ENCODE measurements at places on chromosomes 7 and 10.

- DNase-seq = no peak
Observed at GRCh38 chr7:115707258-115708012, 323.1 kb downstream of the TFEC start.

GRCh38 chr7:28179120-28180030 lies 1.2 kb downstream of the JAZF1 start:
- DNase-seq = peak; percentile 25

GRCh38 chr7:151993977-151994676 lies 31.3 kb upstream of the GALNT11 start:
- peak; percentile 6 for DNase-seq

DNA sequence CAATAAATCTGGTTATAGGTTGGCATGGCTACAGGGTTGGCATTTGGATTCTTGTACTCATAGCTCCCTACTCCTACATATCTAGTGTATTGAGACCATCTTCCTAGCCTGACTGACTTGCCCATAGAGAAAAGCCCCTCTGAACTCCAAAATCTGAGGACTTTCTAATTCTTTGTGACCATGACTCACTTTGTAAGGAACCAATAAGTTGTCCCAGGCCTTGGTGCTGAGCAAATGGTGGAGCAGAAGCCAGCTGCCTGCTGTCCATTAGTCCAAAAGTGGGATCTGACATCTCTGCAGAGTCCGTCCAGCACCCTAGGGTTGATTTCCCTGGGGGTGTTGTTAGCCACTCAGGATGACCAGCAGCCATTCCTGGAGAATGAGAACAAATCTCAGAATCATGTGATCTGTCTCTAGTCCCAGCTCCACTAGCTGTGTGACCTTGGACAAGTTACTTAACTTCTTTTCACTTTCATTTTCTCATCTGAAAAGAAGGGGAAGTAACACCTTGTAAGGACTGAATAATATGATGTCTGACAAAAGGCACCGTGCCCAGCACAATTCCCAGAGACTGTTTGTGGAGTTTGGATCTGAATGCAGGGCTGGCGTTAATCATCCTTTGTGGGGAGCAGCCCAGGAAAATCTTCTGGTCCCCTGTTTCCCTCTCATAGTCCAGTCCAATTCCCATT lies 44.1 kb downstream of the MTURN start:
- DNase-seq = no peak

DNA sequence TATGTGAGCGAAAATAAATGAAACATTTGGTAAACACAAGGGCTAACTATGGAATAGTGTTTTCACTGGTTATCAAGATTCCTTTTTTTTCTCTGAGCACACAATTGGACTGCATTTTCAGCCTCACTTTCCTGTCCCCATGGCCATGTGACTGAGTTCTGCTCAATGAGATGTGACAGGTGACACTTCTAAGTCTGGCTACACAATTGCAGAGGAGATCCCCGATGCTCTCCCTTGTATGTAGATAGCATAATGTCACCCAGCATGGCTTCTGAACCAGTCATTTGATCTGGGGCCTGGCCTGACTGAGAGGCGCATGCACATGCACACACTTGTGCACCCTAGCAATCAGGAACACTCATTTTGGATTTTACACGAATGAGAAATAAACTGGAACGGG lies 581.8 kb downstream of the GRID1 start:
- no peak for DNase-seq

DNA sequence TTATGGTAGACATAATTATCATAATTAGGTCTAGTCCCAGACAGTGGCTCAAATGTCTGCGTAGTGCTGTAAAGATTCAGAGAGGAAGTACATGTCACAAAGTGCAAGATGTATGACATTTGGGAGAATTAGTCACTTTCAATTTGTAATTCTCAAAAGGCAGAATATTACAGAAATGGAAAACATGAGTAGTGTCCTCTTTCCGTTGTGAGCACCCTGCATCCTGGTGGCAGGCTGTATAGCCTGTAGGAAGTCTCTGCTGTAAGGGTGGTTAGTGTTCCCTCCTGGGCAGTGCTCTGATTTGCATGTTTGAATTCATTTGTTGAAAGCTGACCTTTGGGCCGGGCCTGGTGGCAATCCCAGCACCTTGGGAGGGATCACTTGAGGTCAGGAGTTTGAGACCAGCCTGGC lies 17.0 kb downstream of the CDK14 start:
- DNase-seq = no peak

- no peak for DNase-seq
Observed at GRCh38 chr7:150428671-150429451, 21.6 kb upstream of the GIMAP8 start.

GRCh38 chr7:27897441-27897847 lies 157.5 kb downstream of the TAX1BP1 start:
- no peak for DNase-seq

- no peak for DNase-seq
Observed at GRCh38 chr7:138008588-138009349, 6.9 kb upstream of the CREB3L2 start.

DNA sequence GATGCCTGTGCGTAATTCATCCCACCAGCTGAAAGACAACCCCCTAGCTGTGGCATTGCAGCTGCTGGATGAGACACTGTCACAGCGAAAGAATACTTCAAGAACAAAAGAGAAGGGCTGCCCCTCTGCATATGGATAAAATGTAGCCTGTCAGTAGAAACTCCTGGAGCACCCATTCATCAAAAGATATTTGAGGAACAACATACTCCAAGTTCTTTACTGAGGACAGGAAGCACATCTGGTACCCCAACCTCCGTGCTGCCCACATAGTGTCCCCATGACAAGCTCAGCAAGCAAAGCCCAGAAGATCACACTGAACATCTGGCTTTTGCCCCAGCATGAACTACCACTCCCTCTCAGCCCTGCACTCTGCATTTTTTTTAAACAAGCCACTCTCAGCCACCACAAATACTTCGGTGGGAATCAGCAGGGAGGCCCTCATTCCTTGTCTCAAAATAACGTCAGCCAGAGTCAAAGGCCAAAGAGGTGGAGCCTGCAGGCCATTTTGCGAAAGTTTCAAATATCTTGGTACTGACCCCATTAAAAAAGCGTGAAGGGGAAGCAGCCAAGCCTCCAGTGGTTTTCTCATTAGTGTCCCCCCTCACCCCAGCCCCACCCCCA lies 1.7 kb downstream of the CREB3L2 start:
- no peak for DNase-seq

DNA sequence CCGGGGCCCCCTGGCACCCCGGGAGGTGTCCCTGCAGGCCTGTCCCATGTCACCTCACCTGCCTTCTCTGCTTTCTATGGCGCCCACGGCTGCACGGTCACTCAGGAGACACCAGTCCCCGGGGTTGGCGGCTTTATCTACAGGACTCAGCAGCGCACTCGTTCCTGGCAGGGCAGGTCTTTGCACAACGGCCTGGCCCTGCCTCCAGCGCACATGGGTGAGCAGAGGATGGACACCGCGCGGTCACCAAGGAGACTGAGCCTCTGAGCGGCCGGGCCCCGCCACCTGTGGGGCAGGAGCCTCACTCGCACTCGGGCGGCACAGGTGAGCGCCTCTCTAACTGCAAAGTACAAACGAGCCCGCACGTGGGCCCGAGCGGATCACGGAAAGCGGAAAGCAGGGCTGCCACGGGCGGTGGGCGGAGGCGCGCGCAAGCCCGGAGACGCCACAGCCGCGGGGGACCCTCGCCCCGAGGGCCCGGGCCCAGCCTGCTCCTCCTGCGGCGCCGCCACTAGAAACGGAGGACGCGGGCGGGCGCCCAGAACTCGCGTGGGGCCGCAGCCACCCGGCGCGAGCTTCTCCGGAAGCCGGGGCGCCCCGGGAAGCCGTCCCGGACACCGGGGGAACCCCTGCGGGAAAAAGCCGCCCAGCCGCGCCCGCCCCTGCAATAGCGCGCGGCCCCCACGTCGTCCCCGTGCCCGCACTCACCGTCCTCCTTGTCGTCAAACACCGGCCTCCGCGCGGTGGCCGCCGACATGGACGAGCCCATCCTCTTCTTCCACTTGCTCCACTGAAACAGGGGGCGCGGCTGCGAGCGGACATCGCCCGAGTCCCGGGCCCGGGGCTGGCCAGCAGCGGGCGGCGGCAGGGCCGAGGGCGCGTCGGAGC lies 642 bp downstream of the STK32C start:
- DNase-seq = peak; percentile 36

DNA sequence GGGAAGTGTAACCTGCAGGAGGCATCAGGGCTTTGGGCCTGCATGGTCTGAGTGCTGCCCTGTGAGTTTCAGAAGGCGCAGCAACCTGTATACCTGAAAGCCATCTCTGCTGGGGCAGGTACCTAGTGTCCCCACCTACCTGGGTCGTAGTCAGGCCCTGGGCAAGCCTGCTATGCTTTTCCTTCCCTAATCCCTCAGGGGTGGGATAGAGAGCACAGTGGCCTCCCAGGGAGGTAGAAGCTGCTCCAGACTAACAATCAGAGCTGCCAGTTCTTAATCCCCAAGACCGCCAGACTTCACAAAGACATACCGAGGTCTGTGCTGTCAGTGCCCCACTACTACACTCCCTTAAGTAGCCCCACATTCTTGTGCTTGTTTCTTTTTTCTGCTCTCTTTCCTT lies 52.0 kb downstream of the PTEN start:
- DNase-seq = no peak
